ENCODE measurements at places on chromosomes 6 and 20.

DNA sequence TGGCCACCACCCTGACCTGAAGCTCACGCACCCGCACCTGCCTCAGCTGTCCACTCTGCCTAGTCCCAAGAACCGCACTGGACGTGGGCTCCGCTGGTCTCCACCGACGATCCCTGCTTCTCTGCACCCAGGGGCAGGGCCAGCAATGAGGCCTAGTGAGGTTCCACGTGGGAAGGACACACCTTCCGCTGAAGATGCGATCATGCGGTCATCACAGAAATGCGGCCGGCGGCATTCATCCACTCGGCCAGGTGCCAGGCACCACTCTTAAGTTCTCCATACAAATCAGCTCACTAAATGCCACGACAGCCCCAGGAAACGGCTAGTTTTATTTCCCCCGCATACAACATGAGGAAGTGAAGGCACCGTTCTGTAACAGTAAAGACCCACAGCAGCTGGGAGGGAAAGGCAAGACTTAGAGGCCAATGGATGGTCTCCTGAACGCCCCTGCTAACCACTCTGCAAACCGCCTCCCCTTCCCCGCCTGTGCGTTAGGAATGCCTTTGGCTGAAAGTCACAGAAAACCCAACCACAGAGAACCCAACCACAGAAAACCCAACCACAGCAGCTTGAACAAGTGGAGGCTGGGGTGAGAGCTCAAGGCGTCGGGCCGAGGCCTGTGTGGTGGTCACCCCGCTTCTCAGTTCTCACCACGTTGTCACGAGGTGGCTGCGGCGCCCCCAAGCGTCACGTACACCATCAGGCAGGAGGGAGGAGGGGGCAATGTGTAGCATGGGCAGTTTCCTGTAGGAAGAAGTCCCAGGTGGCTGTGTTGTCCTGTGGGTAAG lies 204.4 kb downstream of the TAF4 start:
- no peak for DNase-seq

GRCh38 chr20:14332866-14333265 lies 4.5 kb downstream of the FLRT3 start:
- DNase-seq, result no peak

GRCh38 chr6:7881765-7882500 lies 28.7 kb downstream of the TXNDC5 start:
- DNase-seq, result no peak

- DNase-seq, result no peak
Observed at GRCh38 chr20:34904202-34904621, 27.8 kb downstream of the ACSS2 start.

DNA sequence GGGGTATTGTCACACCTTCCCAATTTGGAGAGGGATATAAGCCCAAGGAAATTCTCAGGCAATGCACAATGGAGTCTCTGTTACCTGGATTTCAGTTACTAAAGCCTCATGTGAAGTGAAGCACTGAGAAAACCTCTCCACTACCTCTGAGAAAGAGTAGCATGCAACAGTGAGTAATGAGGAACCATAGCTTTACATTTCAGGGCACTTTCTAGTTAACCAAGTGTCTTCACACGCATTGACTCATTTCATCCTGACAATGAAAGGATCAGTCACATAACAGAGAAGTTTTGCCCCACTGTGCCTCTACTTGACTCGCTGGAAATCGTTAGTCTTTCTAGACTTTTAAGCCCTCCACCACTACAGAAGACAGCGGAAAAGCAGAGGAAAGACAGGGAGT lies 86.2 kb upstream of the ARID1B start:
- DNase-seq, result no peak

DNA sequence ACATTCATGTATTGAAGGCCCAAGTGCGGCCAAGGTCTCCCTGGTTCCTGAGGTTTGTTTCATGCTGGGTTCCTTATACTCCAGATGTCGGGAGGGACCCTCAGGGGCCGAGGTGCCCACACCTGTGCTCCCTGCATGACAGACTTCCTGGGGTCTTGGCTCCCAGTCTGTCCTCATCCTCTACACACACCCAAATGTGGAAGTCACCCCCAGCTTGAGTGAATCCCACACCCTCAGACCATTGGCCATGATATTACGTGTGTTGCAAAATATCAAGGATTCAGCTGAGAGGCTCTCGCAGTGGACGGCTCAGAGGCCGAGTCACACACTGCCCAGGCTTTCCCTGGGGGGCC lies 82.2 kb upstream of the DUSP22 start:
- DNase-seq, result no peak

GRCh38 chr6:135906542-135906941 lies 55.0 kb downstream of the PDE7B start:
- no peak for DNase-seq

DNA sequence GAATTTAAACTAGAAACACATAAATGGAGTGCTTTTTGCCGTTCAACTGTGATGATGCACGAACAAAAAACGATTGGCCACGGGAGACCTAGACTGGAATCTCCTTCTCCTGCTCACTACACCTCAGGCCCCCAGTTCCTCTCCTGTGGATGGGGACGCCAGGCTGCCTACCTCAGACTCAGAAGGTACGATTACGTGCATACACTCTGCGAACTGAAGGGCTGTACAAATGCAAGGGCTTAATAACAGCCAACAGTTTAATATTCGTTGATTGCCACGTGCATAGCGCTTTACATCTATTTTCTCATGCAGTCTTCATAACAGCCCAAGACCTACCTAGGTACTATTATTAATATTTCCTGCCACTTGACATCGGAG lies 495 bp upstream of the ARMC2 start:
- no peak for DNase-seq

DNA sequence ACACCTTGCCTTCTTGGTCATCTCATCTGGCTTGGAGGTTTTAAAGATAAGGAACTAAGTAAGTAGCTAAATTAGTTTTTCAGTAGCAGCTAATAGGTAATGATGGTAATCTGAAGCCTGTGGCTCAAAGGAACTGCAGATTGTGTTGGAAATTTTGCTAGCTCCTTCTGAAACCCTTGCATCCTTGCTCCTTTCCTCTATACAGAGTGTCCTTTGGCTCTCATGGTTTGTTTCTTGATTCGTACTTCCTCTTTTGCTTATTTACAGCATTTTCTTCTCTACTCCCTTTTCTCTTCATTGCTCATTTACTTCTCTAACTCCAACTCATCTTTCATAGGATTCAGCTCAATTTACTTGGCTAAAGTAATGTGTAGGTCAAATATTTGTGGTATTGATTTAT lies 19.0 kb downstream of the LRRC1 start:
- DNase-seq, result no peak

DNA sequence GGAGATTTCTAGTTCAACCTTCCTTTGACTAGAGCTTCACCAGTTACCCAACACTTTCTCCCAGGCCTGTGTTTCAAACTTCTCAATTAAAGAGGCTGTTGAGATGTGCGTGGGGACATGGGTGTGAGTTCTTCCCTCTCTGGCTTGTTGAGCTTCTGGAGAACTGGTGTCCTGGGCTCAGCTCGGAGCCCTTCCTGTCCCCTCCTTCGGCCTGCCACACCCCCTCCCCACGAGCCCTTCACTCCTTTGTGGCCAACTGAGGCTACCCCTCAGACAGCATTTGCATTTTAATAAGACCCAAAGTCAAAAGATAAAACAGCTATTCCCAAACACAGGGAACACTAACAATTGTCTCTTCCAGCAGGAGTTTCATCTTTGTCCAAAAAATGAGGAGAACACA lies 123.3 kb upstream of the MLN start:
- DNase-seq, result no peak

GRCh38 chr6:25698631-25699030 lies 46.6 kb downstream of the SCGN start:
- no peak for DNase-seq

- DNase-seq, result no peak
Observed at GRCh38 chr20:63176034-63176426, 39.9 kb downstream of the YTHDF1 start.

GRCh38 chr20:45088247-45088646 lies 12.7 kb downstream of the KCNS1 start:
- no peak for DNase-seq

DNA sequence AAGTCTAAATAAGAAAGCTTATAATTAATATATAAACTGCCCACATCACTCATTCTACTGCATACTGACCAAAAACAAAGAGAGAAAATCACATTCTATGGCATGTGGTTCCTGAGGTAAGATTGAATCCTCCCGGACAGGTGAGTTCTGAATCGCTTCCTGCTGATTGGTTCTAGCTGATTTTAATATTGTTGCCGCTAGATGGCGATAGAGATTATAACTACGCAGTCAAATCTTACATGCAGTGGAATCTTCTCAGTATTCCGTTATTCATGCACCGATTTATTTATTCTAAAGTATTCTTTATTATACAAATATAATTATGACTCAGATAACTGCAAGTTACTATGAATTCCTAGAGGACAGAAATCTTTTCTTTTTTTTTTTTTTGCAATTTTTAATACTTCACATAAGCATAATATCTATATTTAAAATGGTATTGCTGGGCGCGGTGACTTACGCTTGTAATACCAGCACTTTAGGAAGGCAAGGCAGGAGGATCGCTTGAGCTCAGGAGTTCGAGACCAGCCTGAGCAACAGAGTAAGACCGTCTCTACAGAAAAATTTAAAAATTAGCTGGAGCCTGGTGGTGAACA lies 24.2 kb upstream of the TMX4 start:
- peak; percentile 78 for DNase-seq

- DNase-seq, result no peak
Observed at GRCh38 chr6:13251242-13251641, 77.1 kb downstream of the TBC1D7 start.

DNA sequence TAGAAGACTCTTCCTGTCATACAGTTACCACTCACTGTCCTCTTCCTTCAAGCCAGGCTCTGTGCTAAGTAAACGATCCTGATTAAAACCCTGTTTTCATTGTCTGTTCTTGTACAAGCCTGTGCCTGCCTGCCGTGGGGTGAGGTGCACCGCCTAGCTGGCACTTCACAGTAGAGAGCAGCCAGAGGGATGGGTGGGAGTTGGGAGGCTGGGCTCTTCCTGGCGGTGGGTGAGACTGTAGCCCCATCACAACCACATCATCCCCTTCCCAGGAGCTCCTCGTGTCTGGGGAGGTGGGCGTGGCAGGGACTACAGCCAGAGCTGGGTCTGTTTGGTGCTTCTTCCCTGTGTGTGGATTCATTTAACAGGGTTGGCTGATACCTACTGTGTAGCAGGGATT lies 382.0 kb downstream of the TAF4 start:
- DNase-seq, result no peak

GRCh38 chr20:36670665-36671357 lies 24.8 kb upstream of the SLA2 start:
- no peak for DNase-seq

GRCh38 chr20:5689463-5689862 lies 60.7 kb upstream of the SHLD1 start:
- DNase-seq, result no peak

- no peak for DNase-seq
Observed at GRCh38 chr6:40556881-40557280, 30.3 kb downstream of the LRFN2 start.

DNA sequence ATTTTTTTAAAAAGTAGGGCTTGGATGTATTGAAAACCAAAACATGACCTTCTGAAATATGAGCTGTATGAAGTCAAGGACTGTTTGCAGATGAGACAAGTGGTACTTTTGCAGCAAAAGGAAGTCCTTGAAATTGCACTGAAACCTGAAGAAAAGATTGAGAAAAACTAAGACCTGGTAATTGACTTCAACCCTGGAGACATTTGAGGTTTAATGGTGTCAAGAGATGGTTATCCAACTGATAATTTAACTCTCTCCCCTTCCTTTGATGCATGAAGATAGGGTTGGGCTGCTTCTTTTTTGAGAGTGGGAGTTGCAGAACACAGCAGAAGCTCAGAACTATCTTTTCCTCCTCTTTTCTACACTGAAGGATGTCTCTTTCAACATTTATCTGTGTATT lies 180.9 kb upstream of the DTNBP1 start:
- DNase-seq, result no peak

- no peak for DNase-seq
Observed at GRCh38 chr6:137950581-137950980, 83.5 kb downstream of the TNFAIP3 start.

GRCh38 chr20:10637031-10637559 lies 36.7 kb downstream of the JAG1 start:
- DNase-seq, result no peak

DNA sequence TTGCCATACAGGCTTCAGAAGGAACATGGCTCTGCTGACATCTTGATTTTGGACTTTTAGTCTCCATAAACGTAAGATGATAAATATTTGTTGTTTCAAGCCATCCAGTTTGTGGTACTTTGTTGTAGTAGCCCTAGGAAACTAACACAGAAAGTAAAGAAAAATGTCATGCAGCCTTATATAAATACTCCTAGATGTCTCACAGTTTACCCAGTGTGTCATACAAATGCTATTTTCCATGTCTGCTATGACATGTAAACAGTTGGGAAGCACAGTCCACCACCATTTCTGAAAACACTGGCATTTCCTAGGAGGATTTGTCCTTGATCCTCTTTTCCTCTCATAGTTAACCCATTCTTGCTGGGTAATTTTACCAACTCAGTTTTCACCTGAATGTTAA lies 30.6 kb upstream of the ME1 start:
- no peak for DNase-seq

GRCh38 chr6:125088963-125089362 lies 64.6 kb upstream of the TPD52L1 start:
- DNase-seq, result no peak

DNA sequence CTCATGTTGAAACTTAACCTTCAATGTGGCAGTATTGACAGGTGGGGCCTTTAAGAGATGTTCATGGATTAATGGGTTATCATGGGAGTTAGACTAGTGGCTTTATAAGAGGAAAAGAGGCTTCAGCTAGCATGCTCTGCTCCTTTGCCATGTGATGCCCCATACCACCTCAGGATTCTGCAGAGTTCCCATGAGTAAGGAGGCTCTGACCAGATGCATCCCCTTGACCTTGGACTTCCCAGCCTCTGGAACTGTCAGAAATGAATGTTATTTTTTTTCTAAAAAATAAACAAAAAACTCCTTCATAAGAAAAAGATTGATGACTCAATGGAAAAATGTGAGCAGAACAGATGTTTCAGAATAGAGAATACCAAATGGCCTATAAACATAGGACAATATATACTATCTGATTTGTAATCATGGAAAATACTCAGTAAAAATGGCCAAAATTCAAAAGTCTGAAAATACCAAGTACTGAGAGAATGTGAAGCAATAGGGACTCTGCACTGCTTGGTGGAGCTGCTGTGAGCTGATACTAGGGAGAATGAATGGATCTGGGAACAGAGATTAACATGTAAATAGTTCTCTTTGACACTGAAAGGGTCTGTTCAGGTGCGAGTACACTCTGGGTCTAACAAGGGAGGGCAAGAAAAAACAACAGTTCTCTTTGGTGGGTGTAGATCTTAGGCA lies 7.4 kb upstream of the TRIM39 start:
- no peak for DNase-seq

Data from CD4-positive, alpha-beta T cell treated with Interleukin-10 for 1 hour (primary cell).